Urinary bladder (tissue), 4 donors: ENCODE measurements at places on chromosomes 12 and 14.
A peak's percentile ranks its signal among the peaks of the same experiment; 100 is the strongest.

- DNase-seq: no peak
Measured at GRCh38 chr12:58654021-58654420, 266.3 kb downstream of the LRIG3 start.

GRCh38 chr14:32298346-32298745 is 30.8 kb upstream of the AKAP6 start:
- DNase-seq: no peak

GRCh38 chr14:88233915-88234314 is 89.2 kb downstream of the KCNK10 start:
- no peak for DNase-seq

- no peak for DNase-seq
Measured at GRCh38 chr12:29160230-29160629, 11.2 kb downstream of the FAR2 start.

DNA sequence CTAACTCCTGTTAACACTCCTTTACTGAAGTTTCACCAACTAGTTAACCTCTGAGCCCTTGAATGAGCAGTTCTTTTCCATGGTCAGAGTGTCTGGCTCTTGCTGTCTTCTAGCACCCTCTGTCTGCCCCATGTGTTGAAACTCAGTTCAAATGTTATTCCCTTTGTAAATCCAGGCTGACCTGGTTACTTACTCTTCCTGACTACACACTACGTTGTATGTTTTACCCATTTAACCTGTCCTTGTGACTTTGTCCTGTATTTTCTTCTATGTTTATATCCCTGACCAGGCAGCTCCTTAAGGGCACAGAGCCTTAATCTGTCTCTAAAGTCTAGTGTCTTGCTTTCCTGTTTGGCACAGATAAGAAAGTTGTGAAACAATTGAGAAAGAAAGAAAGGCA is 389.0 kb upstream of the RPL10L start:
- no peak for DNase-seq

GRCh38 chr12:27779416-27779919 is 565 bp upstream of the KLHL42 start:
- DNase-seq: no peak

DNA sequence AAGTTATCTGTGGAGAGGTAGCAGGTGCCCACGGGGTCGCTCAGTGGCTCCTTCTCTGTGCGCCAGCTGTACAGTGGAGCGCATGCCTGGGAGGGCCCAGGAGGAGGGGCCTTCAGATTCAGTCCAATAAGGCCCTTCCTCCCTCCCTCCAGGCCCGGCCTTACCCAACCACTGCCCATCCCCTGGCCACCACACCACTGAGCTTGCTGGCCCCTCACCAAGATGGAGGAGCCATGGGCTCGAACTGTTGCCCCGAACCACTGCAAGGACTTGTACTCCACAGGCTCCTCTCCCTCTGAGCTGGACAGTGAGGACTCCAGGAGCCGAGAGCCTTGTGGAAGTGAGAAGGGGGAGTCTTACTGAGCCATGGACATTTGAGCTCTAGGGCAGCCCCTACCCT is 9.8 kb downstream of the ITGA5 start:
- DNase-seq: no peak

GRCh38 chr12:117092886-117093285 is 6.3 kb downstream of the TESC start:
- no peak for DNase-seq

GRCh38 chr14:65356327-65356836 is 56.1 kb upstream of the FUT8 start:
- no peak for DNase-seq

GRCh38 chr12:544941-545635 is 85.3 kb downstream of the B4GALNT3 start:
- no peak for DNase-seq

- no peak for DNase-seq
Measured at GRCh38 chr14:32542507-32542906, 213.4 kb downstream of the AKAP6 start.

- DNase-seq: peak; percentile 64
Measured at GRCh38 chr12:55745361-55746173, 2.6 kb downstream of the GDF11 start.

- no peak for DNase-seq
Measured at GRCh38 chr14:56659964-56660551, 80.5 kb downstream of the TMEM260 start.

GRCh38 chr14:58395812-58396788 is at the start of gene TOMM20L:
TSS of gene TOMM20L (plus strand) at chr14:58395930. CDS start at chr14:58395958, 28 bp downstream.
- no peak for DNase-seq

DNA sequence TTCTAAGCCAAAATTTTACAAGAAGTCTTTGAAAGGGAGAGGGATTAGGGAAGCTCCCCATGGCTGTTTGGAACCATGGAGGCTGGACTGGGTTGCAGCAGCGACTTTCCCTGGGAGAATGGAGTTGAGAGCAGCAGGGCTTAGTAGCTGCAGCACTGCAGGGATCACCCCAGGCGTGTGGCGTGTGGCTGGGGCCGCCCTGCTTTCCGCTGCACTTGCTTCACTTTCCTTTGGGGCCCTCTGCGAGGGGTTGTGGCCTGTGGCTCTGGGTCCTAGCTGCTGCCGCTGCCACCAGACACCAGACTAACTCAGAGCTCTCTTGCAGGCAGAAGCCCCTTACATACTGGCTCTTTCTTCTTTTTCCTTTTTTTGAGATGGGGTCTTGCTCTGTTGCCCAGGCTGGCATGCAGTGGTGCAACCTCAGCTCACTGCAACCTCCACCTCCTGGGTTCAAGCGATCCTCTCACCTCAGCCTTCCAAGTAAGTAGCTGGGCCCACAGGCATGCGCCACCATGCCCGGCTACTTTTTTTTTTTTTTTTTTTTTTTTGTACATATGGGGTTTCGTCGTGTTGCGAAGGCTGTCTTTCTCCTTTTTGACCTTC is 25.4 kb downstream of the CCDC62 start:
- no peak for DNase-seq

GRCh38 chr14:44895716-44896115 is 66.0 kb downstream of the KLHL28 start:
- no peak for DNase-seq

GRCh38 chr14:75985618-75986438 is at the start of gene IFT43:
TSS of gene IFT43 (plus strand) at chr14:75985763. CDS start at chr14:75985787, 24 bp downstream.
- DNase-seq: no peak

- DNase-seq: no peak
Measured at GRCh38 chr14:72013721-72014345, 81.6 kb downstream of the RGS6 start.

DNA sequence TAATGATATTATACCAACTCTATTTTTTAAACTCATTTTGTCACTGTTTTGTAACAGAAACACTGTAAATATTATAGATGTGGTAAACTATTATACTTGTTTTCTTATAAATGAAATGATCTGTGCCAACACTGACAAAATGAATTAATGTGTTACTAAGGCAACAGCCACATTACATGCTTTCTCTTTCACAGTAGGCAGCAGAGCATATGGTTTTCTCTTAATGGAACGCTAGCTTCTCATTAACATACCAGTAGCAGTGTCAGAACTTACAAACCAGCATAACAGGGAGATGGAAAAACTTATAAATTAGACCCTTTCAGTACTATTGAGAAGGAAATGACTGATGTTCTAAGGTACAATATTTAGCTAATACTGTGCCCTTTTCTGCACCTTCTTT is 398.8 kb downstream of the PRKD1 start:
- no peak for DNase-seq

DNA sequence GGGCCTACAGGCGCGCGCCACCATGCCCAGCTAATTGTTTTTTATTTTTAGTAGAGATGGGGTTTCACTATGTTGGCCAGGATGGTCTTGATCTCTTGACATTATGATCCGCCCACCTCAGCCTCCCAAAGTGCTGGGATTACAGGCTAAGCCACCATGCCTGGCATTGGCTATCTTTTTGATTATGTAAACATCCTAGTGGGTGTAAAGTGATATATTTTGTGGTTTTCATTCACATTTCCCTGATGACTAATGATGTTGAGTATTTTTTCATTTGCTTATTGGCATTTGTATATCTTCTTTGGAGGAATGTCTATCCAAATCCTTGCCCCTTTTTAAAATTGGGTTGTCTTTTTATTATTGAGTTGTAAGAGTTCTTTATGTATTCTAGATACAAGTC is 16.3 kb downstream of the CREBL2 start:
- DNase-seq: no peak

DNA sequence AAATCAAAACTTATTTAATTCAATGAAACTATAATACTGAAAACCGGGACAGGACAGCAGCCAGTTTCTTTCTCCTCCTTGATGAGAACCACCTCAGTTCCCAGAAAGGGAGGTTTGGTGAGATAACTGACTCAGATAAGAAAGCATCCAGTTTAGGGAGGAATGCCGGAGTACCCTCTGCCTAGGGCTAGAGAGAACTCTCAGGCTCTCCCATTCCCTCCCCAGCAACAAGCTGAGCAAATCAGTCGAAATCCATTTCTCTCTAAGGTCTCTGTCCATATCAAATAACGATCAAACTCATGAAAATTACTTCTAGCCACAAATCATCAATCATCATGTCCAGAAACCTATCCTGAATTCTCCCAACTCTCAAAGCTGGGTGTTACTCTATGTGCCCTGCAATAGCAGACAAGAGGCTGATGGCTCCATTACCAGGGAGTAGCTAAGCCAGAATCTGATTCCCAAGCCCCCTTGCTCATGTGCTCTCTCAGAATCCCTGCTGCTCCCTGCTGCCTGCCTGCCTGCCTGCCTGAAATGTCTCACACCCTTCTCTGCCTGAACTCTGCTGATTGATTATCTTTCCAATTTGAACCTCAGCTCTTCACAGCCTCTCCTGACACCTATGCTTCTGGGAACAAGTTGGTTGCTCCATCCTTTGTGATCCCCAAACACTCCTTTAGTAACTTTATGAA is 49.4 kb downstream of the SLC25A47 start:
- DNase-seq: no peak

DNA sequence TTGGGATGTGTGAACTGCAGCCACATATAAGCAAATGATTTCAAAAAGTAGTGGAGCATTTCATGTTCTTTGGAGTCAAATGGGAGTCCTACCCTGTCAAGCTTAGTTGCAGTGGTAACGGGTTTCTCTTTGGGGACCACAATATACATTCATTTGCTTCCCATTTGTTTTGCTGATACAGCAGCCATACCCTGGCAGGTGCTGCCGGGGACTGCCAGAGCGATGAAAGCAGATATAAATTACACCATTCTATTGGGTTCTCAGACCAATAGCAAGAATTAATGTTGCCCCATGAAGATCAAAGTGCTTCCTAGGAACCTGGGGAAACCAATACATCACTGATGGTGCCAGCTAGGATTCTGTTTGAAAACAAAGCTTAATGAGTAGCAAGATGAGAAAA is 1621.5 kb upstream of the FLRT2 start:
- no peak for DNase-seq

- DNase-seq: no peak
Measured at GRCh38 chr12:92365836-92366235, 220.2 kb upstream of the BTG1 start.

- no peak for DNase-seq
Measured at GRCh38 chr12:91109148-91109564, 2.1 kb downstream of the LUM start.

- no peak for DNase-seq
Measured at GRCh38 chr14:69719501-69719951, 47.4 kb upstream of the SRSF5 start.

DNA sequence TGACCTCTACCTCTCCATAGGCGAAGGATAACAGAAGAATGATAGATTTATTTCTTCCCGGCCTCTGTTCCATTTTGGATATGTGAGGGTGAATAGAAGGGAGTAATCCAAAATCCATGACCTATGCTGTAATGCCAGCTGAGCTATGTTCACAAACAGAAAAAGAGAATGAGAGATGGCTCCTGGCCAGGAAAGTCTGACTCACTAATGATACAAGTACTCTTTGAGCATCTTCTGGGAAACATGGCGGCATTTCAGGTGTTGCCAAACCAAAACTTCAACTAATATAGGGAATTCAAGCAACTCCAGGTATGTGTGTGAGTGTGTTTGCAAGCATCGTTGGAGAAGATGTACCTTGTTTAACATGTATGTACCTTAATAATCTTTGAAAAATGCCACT is 55.1 kb downstream of the MED13L start:
- no peak for DNase-seq

- no peak for DNase-seq
Measured at GRCh38 chr14:90453401-90453951, 56.6 kb downstream of the CALM1 start.

DNA sequence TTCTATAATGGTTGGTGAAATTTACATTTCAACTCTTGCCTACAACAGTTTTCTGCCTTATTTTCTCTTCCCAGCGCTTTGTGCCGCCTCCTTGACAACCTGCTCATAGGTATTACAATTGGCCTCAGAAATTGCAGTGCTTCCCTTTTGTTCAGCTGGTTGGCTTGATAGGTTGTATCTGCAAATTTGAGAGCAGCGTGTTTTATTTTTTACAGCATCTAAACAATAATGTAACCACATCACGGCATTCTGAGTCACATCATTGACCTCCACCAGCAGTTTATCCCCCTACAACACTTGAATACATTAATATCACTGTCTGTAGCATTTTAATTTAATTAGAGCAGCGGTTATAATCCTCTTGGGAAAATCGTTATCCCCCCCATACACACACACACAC is 99.4 kb downstream of the ETV6 start:
- DNase-seq: no peak

- DNase-seq: no peak
Measured at GRCh38 chr14:58362798-58363412, 32.8 kb upstream of the TOMM20L start.

DNA sequence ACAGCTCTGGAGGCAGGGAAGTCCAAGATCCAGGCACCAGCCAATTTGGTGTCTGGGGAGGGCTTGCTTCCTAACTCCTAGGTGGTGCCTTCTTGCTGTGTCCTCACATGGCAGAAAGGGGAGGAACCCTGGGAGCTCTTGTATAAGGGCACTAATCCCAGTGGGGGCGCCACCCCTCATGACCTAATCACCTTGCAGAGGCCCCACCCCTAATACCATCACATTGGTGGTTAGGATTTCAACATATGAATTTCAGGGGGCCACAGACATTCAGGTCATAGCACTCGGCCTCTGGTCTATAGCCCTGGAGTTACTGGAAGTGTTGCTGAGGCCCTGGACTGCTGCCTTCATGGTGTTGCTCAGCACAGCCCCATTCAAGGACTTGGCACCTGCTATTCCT is 14.6 kb downstream of the PSMD9 start:
- DNase-seq: no peak

- no peak for DNase-seq
Measured at GRCh38 chr14:24613747-24614146, 4.3 kb upstream of the GZMH start.
